PC-3 (cell line): ENCODE measurements at places on chromosomes 16 and 17. TPM values are rescaled to one million over a fixed set of nuclear protein-coding genes. Genes with fewer than 3 reads are reported as not detected.

QPRT gene
- 0.22 and 1.3 TPM in 2 replicates for total RNA-seq

P2RX5 gene
- total RNA-seq: 13.0 and 19.3 TPM in 2 replicates

C1QL1 gene
- total RNA-seq: 2.8 and 4.1 TPM in 2 replicates

- no peak overlapping the region for H3K4me3 ChIP-seq
- no peak for DNase-seq
- no peaks in the 10 kb centered on the region for H3K36me3 ChIP-seq
- no peak overlapping the region for H3K27ac ChIP-seq
These were observed 83.2 kb downstream of the C16orf78 start for GRCh38 chr16:49456763-49457162.

DNA sequence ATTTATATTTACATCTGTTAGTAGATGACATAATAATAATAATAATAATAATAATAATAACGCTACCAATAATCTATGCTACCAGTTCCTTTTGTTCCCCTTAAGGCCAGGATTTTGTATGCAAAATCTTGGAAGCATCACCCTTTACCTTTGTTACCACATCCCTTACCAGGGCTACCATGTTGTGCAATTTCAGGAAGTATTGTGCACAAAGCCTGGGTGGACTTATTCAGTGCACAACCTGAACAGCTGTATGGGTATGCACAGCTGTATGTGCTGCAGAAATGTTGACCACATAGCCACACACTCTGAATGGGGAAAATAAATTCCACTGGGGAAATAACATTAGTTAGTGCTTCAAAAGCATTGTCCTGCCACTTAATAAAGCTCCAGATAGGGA lies 19.9 kb upstream of the CALB2 start:
- H3K27me3 ChIP-seq: no peaks in the 10 kb centered on the region
- no peak overlapping the region for H3K27ac ChIP-seq
- no peaks in the 10 kb centered on the region for H3K36me3 ChIP-seq
- H3K4me1 ChIP-seq: peaks cover 13% of the 10 kb centered on the region
- no peak overlapping the region for H3K4me3 ChIP-seq

DNA sequence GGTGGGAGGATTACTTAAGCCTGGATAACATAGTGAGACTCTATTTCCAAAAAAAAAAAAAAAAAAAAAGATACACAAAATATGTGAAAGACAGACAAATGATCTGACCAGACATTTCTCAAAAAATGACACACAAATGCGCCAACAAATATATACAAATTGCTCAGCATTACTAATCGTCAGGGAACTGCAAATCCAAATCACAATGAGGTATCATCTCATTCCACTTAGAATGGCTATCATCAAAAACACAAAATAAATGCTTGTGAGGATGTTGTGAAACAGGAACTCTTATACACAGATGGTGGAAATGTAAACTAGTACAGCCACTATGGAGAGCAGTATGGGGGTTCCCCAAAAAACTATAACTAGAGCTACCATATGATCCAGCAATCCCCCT lies 62.4 kb downstream of the STX8 start:
- no peaks in the 10 kb centered on the region for H3K27me3 ChIP-seq
- no peak overlapping the region for H3K27ac ChIP-seq
- no peak overlapping the region for H3K4me3 ChIP-seq
- no peaks in the 10 kb centered on the region for H3K36me3 ChIP-seq

DNA sequence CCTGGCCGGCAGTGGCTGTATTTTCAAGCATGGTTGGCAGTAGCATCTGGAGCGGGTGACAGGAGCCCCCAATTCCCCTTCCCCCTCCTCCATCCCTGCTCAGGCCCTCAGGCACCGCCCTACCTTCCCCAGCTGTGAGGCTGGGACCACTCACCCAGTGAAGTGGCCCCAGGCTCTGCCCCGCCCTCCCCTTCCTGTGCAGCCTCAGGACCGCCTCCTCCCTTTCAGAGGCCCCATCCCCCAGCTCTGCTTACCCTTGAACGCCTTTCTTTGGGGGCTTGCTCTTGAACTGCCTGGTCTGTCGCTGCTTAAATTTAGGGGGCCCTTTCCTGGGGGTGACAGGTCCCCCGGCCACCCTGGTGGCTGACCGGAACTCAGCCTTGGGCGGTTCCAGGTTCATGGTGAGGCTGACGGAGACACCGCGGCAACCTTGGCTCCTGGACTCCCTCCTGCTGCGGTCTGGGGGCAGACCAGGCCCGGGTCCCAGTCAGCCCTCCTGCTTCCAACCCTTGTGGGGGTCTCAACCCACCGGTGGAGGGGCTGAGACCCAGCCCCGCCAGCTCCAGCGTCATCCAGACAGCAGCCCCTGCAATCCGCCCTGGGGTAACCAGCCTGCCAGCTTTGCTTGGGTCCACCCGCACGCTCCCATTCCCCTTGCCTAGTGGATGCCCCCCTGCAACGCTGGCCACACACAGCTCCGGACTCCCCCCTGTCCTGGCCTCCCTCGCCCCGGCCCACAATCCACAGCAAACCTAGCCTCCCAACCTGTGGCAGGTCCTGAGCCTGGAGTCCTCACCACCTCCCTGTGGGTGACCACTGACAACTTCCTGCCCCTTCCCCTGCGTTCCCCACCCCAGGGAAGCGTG lies 3.2 kb downstream of the PDE6G start:
- H3K36me3 ChIP-seq: no peaks in the 10 kb centered on the region
- H3K4me1 ChIP-seq: peaks cover 6% of the 10 kb centered on the region
- H3K27me3 ChIP-seq: no peaks in the 10 kb centered on the region
- no peak overlapping the region for H3K27ac ChIP-seq

DNA sequence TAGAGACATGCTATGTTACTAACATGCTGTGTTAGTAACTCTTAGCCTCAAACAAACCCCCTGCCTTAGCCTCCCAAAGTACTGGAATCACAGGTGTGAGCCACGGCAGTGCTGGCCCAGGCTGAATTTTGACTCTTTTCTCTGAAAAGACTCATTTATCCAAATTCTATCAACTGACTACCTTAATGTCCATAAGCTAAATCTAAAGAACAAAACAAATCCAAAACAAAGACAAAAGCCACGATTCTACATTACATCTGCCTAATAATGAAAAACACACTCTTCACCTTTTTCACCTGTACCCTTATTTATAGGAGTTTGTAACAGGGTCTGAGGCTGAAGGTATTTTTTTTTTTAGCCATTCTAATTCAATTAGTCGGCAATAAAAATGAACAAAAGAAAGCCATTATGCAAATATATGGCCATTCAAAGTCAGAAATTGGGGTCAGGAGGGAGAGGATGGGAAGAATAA lies 432.5 kb downstream of the RBFOX1 start:
- no peak overlapping the region for H3K4me3 ChIP-seq
- H3K27ac ChIP-seq: no peak overlapping the region
- H3K36me3 ChIP-seq: no peaks in the 10 kb centered on the region

- no peaks in the 10 kb centered on the region for H3K27me3 ChIP-seq
- H3K27ac ChIP-seq: no peak overlapping the region
- H3K4me3 ChIP-seq: no peak overlapping the region
- H3K4me1 ChIP-seq: peaks cover 28% of the 10 kb centered on the region
- H3K36me3 ChIP-seq: peaks cover 12% of the 10 kb centered on the region; the same call in 1 of the 2 replicates
- DNase-seq: no peak
These were observed 16.9 kb downstream of the CARHSP1 start for GRCh38 chr16:8851761-8852403.

DNA sequence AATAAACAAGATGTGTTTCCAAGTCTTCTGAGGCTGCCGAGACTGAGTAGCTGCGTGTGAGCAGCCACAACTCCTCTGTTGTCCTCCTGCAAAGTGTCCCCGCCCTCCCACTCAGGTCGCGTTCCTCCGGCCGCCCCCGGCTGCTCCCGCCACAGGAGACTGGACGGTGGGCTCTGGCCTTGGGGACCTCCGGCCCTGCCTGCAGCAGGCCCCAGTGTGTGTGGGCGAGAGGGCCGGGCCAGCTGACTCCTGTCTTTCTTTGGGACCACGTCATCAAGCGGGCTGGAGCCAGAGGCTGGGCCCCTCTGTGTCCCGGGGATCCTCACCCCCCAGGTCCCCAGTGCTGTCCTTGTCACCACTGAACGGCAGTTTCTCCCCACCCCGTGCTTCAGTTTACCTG lies 175.3 kb downstream of the NPIPB11 start:
- H3K36me3 ChIP-seq: no peaks in the 10 kb centered on the region
- H3K4me3 ChIP-seq: no peak overlapping the region
- H3K27ac ChIP-seq: no peak overlapping the region
- H3K4me1 ChIP-seq: no peaks in the 10 kb centered on the region
- no peaks in the 10 kb centered on the region for H3K27me3 ChIP-seq
- no peak for DNase-seq

DNA sequence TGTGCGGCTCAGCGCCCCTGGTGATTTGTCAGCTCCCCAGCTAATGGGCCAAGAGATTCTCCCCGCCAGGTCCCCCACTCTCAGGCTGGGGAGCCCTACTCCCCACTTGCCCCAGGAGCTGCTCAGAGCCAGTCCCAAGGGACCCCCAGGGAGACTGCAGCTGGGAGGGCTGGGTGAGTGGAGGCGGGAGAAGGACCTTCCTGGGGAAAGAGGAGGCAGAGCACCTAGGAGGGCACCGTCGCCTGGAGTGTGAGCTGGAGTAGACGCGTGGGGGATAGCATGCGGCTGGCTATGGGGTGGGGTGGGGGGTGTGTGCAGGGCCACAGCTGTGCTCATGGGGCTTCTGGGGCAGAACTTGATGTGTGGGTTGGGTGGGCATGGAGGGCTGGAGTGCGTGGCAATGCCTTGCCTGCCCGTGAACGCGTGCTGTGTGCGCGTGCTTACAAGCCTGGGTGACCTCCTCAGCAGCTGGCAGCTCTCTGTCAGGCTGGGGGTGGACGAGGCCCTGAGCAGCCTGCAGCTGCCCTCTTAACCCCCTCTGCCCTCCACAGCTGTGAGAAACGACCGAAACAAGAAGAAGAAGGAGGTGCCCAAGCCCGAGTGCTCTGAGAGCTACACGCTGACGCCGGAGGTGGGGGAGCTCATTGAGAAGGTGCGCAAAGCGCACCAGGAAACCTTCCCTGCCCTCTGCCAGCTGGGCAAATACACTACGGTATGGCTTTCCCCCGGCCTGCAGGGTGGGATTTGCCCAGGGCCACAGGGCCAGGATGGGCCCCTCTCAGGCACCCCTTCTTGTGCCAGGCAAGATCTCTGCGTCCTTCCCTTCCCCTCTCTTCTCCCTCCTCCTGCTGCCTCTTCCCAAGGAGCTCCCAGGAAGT lies 12.9 kb downstream of the GJD3 start:
- DNase-seq: no peak
- H3K27ac ChIP-seq: no peak overlapping the region
- no peaks in the 10 kb centered on the region for H3K27me3 ChIP-seq
- peaks cover 2% of the 10 kb centered on the region; the same call in 1 of the 2 replicates for H3K36me3 ChIP-seq

GRCh38 chr16:22946433-22946832 lies 132.5 kb downstream of the HS3ST2 start:
- H3K27ac ChIP-seq: no peak overlapping the region
- no peak for DNase-seq
- no peak overlapping the region for H3K4me3 ChIP-seq
- no peaks in the 10 kb centered on the region for H3K4me1 ChIP-seq

DNA sequence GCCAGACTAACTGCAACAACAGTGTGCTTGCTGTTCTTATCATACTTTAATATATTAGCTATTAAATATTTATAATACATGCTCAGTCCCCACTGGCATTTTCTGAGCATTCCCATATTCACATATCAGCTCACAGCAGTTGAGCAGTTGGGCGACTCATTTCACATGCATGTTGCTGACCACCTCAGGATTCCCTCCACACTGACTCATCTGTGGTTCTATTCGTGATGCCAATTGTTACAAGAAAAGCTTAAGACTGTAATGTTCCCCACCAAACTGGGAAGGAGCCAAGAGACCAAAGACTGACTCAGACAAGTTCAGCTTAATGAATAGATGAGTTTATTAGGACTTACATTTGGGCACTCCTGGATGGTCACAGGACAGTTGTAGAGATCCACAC lies 100.3 kb upstream of the KIF2B start:
- no peak overlapping the region for H3K27ac ChIP-seq
- no peaks in the 10 kb centered on the region for H3K36me3 ChIP-seq
- peak; percentile 79 for DNase-seq

- peak overlapping the region; percentile 13; the same call in 1 of the 2 replicates for H3K27ac ChIP-seq
- DNase-seq: peak; percentile 31
- no peaks in the 10 kb centered on the region; the same call in 1 of the 2 replicates for H3K36me3 ChIP-seq
- no peaks in the 10 kb centered on the region for H3K27me3 ChIP-seq
These were observed 1.5 kb upstream of the SPAG7 start for GRCh38 chr17:4969047-4969550.

DNA sequence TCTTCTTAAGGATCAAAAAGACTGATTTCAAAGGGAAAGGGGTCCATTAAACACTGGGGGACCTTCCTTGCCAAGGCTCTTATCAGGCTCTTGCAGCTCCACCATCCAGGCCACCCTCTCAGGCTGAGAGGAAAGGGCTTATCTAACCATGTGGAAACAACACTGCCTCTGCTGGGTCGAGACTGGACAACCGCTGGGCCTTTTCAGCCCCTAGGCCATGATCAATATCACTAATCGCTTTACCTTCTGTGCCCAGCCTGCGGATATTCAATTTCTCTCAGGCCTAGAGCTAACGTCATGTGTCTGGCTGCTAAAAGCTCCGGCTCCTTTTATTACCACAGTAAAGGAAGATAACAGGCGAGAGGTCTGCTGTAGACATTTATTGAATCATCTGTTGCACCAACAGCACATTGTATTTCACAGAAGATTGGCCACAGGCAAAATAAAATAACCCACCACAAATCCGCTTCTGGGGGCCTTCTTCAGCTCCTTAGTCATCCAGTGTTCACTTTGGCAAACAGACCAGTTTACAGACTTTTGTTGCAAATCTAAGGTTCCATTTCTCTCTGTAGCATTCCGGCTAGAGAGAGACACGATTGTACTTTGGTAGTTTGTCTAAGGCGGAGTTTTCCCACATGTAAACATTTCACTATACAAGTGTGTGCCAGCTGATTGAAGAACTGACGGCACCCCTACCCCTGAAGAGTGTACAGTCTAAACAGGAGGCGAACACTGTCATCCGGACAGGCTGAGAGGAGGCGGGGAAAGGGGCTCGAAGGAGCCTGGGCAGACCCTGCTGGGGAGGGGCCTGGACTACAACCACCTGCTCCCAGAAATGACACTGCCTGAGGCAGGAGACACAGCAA lies 13.9 kb downstream of the CYB561 start:
- peak overlapping the region; percentile 23 for H3K4me3 ChIP-seq
- H3K27ac ChIP-seq: peak overlapping the region; percentile 97
- H3K4me1 ChIP-seq: peaks cover 75% of the 10 kb centered on the region
- peaks cover 8% of the 10 kb centered on the region for H3K36me3 ChIP-seq
- DNase-seq: peak; percentile 92
- H3K27me3 ChIP-seq: no peaks in the 10 kb centered on the region

DNA sequence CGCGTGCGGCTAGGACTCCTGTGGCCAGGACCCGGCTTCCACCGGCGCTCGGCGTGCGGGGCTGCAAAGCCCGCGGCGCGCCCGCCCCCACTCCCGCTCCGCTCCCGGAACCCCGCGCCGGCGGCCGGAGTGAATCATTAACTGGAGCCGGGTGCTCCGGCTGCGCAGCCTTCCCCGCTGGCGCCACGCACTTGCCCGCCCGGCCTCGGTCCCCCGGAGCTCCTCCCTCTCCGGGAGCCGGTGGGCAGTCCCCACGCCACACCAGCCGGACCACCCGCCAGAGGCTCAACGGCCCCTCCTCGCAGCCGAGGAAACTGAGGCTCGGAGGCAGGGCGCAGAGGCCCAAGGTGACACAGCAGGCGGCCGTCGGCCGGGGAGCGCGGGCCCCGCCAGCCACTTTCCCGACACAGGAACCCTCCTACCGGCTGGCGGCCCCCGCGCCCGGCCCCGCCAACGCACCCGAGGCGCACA lies 580 bp downstream of the BCAR1 start:
- H3K4me3 ChIP-seq: peak overlapping the region; percentile 89
- peak overlapping the region; percentile 50 for H3K27ac ChIP-seq
- H3K36me3 ChIP-seq: no peaks in the 10 kb centered on the region
